ENCODE measurements at places on chromosomes 7 and 10.
A peak's percentile ranks its signal among the peaks of the same experiment; 100 is the strongest.

DNA sequence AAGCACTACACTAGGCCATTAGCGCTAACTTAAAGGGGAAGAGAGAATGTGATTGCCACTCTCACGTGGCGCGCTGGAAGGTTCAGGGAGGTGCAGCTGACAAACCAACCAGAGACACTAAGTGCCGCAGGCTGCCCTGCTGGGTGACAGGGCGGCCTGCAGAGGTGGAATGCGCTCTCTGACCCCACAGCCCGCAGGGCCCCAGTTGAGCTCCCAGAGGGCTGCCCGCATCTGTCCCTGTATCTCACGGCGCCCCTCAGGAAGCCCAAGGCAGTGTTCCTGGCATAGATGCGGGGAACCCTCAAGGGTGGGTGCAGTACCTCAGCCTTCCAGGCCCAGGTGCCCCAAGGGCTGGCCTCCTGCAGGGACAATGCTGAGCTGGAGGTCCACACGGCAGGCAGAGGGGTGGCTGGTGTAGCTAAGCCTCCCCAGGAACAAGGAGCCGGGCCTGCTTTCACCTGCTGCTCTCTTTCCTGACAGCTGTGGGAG, 66.6 kb downstream of the CALML3 start:
- H3K27ac ChIP-seq: peak overlapping the region; percentile 100
- no peak for DNase-seq
- peaks cover 53% of the 10 kb centered on the region for H3K4me1 ChIP-seq
- H3K36me3 ChIP-seq: no peaks in the 10 kb centered on the region
- H3K4me3 ChIP-seq: no peak overlapping the region

DNA sequence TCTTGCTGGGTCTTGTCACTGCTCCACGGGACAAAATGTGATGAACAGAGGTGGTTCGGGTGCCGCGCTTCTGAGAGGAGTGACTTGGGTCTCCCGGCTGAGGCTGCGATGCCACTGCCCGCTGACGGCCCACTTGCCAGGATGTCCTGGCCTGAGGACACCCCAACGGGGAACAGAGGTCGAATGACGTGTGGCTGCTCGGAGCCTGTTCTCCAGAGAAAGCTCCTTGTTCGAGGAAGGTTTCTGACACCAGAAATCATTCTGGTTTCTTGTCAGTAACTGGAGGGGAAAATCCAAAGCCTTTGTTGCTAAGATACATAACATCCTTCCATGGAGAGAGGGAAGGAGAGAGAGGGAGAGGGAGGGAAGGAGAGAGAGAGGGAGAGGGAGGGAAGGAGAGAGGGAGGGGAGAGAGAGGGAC, 236.4 kb downstream of the WDR37 start:
- H3K4me3 ChIP-seq: no peak overlapping the region
- no peak for DNase-seq
- no peaks in the 10 kb centered on the region for H3K36me3 ChIP-seq
- peaks cover 30% of the 10 kb centered on the region for H3K27me3 ChIP-seq

GRCh38 chr7:67021260-67021659, 24.6 kb downstream of the TYW1 start:
- H3K27me3 ChIP-seq: no peaks in the 10 kb centered on the region
- H3K4me1 ChIP-seq: peaks cover 20% of the 10 kb centered on the region
- peaks cover 9% of the 10 kb centered on the region for H3K36me3 ChIP-seq
- H3K4me3 ChIP-seq: no peak overlapping the region

- peaks cover 54% of the 10 kb centered on the region for H3K36me3 ChIP-seq
- H3K4me1 ChIP-seq: no peaks in the 10 kb centered on the region
- H3K27me3 ChIP-seq: no peaks in the 10 kb centered on the region
- H3K27ac ChIP-seq: no peak overlapping the region
- H3K4me3 ChIP-seq: no peak overlapping the region
Measured at GRCh38 chr7:73442903-73443500, 9.4 kb downstream of the FZD9 start.

GRCh38 chr7:99730238-99730810, 4.7 kb downstream of the CYP3A7 start:
- H3K27ac ChIP-seq: no peak overlapping the region
- H3K36me3 ChIP-seq: no peaks in the 10 kb centered on the region
- H3K27me3 ChIP-seq: no peaks in the 10 kb centered on the region
- DNase-seq: no peak

DNA sequence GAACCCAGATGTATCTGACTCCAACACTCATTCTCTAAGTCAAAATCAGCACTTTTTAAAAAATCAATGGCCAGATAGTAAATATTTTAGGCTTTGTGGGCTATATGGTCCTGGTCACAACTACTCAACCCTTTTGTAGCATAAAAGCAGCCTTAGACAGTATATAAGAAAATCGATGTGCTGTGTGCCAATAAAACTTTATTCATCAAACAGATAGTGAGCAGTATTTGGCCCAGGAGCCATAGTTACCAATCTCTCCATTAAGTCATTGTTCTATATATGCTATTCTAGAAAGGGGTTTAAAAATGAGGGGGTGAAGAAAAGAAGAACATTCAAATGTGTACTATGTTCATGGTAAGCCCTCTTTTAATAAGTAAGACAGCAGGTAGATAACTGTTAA, 18.5 kb upstream of the GPAM start:
- H3K4me3 ChIP-seq: no peak overlapping the region
- H3K27me3 ChIP-seq: no peaks in the 10 kb centered on the region
- H3K4me1 ChIP-seq: peaks cover 5% of the 10 kb centered on the region
- no peak for DNase-seq
- H3K36me3 ChIP-seq: no peaks in the 10 kb centered on the region
- no peak overlapping the region for H3K27ac ChIP-seq

GRCh38 chr7:141354251-141354650, 197.0 kb upstream of the AGK start:
- no peaks in the 10 kb centered on the region for H3K36me3 ChIP-seq
- H3K27ac ChIP-seq: no peak overlapping the region
- H3K4me3 ChIP-seq: no peak overlapping the region
- H3K4me1 ChIP-seq: no peaks in the 10 kb centered on the region

All from PC-3 (cell line).